Lung (tissue), 17 donors: ENCODE measurements at places on chromosomes 12 and 14. TPM values are rescaled to one million over a fixed set of nuclear protein-coding genes. Genes with fewer than 3 reads are reported as not detected.

DNA sequence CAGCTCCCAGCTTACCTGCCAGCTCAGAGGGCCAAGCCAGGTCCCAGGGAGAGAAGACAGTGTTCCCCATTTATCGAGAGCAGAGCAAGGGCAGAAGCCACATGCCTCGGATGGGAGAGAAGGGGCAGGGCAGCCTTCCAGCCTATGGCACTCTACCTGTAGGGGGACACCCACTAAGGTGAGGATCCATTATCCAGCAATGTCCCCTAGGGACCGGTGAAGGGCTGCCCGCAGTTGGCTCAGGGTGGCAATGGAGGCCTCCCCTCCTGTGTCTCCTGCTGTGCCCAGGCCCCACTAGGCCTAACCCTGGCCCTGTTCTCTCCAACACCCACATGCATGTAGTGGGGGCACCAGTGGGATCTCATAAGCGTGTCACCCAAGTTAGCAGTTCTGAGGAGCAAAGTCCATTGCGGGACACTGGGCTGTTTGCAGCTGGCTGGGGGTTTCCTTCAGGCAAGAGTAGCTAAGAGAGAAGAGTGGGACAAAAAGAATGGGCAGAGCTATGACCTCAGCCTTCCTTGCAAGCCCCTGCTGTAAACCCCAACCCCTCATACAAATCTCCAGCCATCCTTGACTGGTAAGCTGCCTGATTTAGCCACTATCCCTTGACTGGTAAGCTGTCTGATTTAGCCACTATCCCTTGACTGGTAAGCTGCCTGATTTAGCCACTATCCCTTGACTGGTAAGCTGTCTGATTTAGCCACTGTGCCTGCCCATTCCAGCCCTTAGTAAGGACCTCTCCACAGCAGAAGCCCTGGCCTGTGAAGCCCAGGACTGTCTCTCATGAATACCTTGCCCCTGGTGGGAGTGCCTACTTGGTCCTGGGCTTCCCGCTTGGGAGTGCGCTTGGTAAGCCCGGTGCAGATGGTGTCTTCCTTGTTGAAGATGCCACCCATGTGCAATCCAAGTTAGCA lies 5.2 kb upstream of the ASB2 start:
- no peaks in the 10 kb centered on the region for H3K36me3 ChIP-seq
- H3K4me3 ChIP-seq: no peak overlapping the region
- H3K27me3 ChIP-seq: no peaks in the 10 kb centered on the region
- peak overlapping the region; percentile 93 for H3K27ac ChIP-seq
- peaks cover 7% of the 10 kb centered on the region for H3K4me1 ChIP-seq

The POLE2 gene
- total RNA-seq: 15.6 TPM

- H3K4me1 ChIP-seq: no peaks in the 10 kb centered on the region
- H3K4me3 ChIP-seq: no peak overlapping the region
- DNase-seq: no peak
- no peak overlapping the region for H3K27ac ChIP-seq
- peaks cover 2% of the 10 kb centered on the region for H3K27me3 ChIP-seq
Observed at GRCh38 chr14:96783915-96784224, 13.3 kb upstream of the VRK1 start.

DNA sequence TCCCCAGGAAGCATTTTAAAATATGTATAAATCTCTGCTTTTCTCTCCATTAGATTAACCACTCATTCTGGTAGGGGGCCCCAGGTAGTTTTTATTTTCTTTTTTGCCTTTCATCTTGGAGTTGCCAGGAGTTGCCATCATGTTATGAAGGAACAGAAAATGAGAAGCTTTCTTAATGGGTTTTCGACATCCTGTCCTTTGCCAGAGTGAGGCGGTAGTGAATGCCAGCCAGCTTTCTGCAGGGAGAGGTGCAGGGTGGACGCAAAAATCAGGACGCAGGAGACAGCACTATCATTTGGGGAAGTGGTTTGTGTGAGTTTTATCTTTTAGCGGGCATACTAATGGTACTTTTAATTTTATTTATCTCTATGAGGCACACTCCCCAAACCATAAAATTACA lies 1.7 kb downstream of the RASSF8 start:
- H3K4me3 ChIP-seq: no peak overlapping the region
- no peaks in the 10 kb centered on the region for H3K36me3 ChIP-seq
- no peak overlapping the region for H3K27ac ChIP-seq
- peaks cover 7% of the 10 kb centered on the region for H3K4me1 ChIP-seq
- peak; percentile 52 for DNase-seq

The TMEM30B gene
- total RNA-seq: 24.3 TPM

The KRT2 gene
- not detected for total RNA-seq

DNA sequence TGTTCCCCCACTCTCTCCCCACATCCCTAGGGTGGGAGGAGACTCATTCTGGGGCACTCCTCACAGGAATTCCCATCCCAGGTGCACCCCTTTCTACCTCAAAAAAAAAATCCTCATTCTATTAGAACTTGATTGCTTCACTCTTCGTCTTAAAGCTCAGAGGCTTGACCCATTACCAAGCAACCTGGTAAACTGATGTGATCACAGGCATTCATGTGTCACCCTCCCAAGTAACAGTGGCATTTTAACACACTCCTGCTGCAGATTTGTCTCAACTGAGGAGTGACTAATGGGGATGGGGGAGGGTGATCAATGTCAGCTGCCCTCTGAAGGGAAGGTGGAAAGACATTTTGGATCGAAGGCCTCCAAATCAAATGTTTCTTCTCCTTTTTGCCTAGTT lies 78.1 kb upstream of the PTHLH start:
- no peak for DNase-seq
- H3K27ac ChIP-seq: no peak overlapping the region
- no peaks in the 10 kb centered on the region for H3K27me3 ChIP-seq
- H3K4me3 ChIP-seq: no peak overlapping the region

- no peak for DNase-seq
- H3K36me3 ChIP-seq: no peaks in the 10 kb centered on the region
- H3K4me1 ChIP-seq: no peaks in the 10 kb centered on the region
Observed at GRCh38 chr12:116474331-116474730, 84.8 kb upstream of the MAP1LC3B2 start.

GRCh38 chr12:125907351-125907750 lies 842.1 kb downstream of the AACS start:
- DNase-seq: no peak
- no peaks in the 10 kb centered on the region for H3K4me1 ChIP-seq
- H3K27ac ChIP-seq: no peak overlapping the region
- no peaks in the 10 kb centered on the region for H3K27me3 ChIP-seq
- no peak overlapping the region for H3K4me3 ChIP-seq
- H3K36me3 ChIP-seq: no peaks in the 10 kb centered on the region

The CCDC197 gene
- not detected for total RNA-seq

The HOTAIR gene
- total RNA-seq: 0.15 TPM

The RAD51AP1 gene
- 6.9 TPM for total RNA-seq

GRCh38 chr12:54239620-54240019 lies 40.3 kb downstream of the CBX5 start:
- H3K27me3 ChIP-seq: no peaks in the 10 kb centered on the region
- DNase-seq: no peak
- H3K4me1 ChIP-seq: no peaks in the 10 kb centered on the region
- H3K27ac ChIP-seq: no peak overlapping the region

DNA sequence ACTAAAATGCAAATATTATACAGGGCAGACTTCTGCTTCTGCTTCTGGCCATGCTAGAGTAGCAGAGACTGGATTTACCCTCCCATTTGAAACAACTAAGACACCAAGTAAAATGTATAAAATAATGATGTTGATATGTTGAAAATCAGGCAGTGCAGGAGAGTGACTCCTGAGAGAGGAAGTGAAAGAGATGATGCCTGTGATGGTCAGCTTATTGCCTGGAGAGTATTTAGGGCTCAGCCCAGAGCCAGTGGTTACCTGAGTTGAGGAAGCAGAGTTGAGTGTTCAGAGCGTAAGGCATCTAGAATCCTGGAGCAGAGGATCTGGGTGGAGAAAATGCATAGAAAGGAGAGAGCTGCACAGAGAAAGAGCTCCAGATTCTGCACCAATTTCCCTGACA lies 131.8 kb upstream of the C14orf180 start:
- H3K4me1 ChIP-seq: no peaks in the 10 kb centered on the region
- no peak for DNase-seq
- H3K27ac ChIP-seq: no peak overlapping the region
- no peak overlapping the region for H3K4me3 ChIP-seq
- no peaks in the 10 kb centered on the region for H3K36me3 ChIP-seq

DNA sequence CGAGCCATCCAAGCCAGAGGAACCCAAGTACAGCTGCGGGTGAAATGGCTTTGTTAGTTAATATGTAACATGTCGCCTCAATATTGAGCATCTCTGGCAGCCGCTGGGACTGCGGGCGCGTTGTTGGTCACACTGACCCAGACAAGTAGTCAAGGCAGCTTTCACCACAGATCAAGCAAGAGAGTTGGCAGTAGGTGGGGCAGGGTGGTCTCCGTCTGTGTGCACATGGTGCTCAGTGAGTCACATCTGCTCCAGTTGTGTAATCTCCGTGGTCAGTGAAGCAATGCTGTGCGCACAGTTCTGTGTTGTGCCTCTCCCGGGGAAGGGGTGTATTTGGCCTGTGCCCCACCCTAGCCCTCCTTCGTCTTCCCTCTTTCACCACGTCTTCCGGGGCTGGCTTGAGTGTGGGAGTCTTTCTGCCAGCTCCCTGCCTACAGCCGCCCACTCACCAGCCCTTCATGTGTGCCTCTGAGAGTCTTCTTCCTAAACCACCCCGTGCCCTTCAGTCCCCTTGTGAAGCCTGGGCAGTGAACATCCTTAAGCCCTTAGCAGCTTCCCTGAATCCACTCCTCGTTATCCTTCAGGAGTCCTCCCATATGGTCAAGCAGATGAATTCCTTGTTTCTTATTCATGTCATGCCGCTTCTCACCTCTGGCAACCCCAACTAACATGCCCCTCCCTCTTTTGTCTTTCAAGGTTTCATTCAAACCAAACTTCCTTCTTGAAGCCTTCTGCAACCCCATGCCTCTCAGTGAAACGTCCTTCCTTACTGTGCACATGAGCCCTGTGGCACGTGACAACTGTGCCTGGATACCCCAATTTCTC lies 242.1 kb downstream of the CACNA1C start:
- H3K36me3 ChIP-seq: no peaks in the 10 kb centered on the region
- no peak overlapping the region for H3K4me3 ChIP-seq
- no peaks in the 10 kb centered on the region for H3K4me1 ChIP-seq
- no peak for DNase-seq

The CDH24 gene
- 4.6 TPM for total RNA-seq

The CEP170B gene
- 50.3 TPM for total RNA-seq

The BRI3BP gene
- total RNA-seq: 9.5 TPM

GRCh38 chr14:84095681-84096080 lies 1434.3 kb upstream of the FLRT2 start:
- H3K36me3 ChIP-seq: no peaks in the 10 kb centered on the region
- no peak overlapping the region for H3K4me3 ChIP-seq
- H3K4me1 ChIP-seq: no peaks in the 10 kb centered on the region
- no peaks in the 10 kb centered on the region for H3K27me3 ChIP-seq
- H3K27ac ChIP-seq: no peak overlapping the region
- no peak for DNase-seq

The KCNK13 gene
- total RNA-seq: 0.34 TPM
